Esophagus mucosa (tissue), 1 donor: ENCODE measurements at places on chromosomes 6 and 20. TPM values are rescaled to one million over a fixed set of nuclear protein-coding genes. Genes with fewer than 3 reads are reported as not detected.

Gene SLC17A1
- total RNA-seq: not detected

Gene NINL
- total RNA-seq: 4.8 TPM

Gene CEP250
- 13.6 TPM for total RNA-seq

Gene TMEM74B
- 1.4 TPM for total RNA-seq

Gene OR12D3
- not detected for total RNA-seq

Gene PRICKLE4
- total RNA-seq: 2.2 TPM

Gene LY86
- total RNA-seq: 0.48 TPM

Gene SRSF12
- 0.44 TPM for total RNA-seq

Gene CALHM4
- not detected for total RNA-seq

Gene SLC24A3
- 13.0 TPM for total RNA-seq

DNA sequence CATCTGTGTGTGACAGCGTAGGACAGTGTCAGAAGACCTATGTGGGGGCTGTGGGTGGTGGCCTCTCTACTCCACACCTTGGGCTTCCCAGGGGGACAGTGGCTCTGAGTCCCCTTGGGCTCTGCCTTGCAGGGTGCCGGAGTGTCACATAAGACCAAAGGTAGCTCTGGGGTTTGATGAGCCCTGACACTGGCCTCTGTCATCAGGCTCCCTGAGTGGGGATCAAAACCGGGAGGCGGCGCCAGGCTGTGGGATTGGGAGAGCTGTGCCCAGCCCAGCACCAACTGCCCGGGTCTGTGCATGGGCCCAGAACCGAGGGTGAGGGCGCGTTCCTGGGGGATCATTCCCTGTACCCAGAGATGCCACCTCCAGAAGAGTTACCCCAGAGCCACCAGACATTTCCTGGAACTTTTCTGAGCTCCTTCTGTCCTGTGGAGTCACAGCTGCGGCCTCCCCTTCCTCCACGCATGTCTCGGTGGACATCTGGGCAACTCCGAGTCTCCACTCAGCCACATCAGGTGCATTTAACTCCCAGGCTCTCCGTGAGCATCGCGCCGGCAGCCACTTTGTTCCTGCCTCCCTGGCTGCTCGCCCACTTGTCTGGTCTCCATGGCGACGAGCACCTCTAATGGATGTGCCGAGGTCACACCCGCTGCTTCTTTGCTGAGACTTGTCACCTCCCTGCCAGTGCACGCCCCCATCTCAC, 94.7 kb downstream of the TMEM242 start:
- no peak for ATAC-seq

- peak; percentile 91 for ATAC-seq
These were observed 54.0 kb upstream of the IPCEF1 start for GRCh38 chr6:154410619-154411072.

DNA sequence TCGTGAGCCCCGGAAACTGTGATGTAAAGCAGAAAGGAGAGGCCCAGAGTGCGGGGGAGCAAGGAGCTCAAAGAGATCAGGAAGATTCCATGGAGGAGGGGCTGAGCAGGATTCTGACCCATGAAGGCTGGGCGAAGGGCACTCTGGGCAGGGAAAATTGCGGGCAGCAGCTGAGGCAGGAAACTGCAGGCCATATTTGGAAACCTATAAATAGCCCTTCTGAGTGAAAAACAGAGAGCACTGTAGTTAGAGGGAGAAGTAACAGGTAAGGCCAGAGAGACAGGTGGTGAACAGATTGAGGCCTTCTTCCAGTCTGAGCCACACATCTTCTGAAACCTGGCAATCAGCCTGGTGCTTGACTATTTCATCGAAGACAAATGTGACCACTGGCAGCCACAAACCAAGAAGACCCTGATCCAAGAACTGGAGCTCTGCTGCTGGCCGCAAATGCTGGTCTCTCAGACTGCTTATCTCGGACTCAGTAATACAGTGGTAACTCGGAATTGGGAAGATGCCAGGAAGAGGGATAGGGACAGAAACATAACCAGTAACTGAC, 14.1 kb upstream of the BEND3 start:
- ATAC-seq: no peak

- no peak for ATAC-seq
These were observed 125.3 kb downstream of the MBOAT1 start for GRCh38 chr6:20086992-20087391.

GRCh38 chr6:168147205-168147738, 68.3 kb upstream of the FRMD1 start:
- ATAC-seq: peak; percentile 23

- peak; percentile 11 for ATAC-seq
These were observed 632 bp downstream of the PRKN start for GRCh38 chr6:162726947-162727321.

GRCh38 chr20:45589725-45590124, 10.6 kb upstream of the WFDC8 start:
- ATAC-seq: no peak

GRCh38 chr20:46176739-46177378, 58.7 kb downstream of the CD40 start:
- ATAC-seq: no peak

DNA sequence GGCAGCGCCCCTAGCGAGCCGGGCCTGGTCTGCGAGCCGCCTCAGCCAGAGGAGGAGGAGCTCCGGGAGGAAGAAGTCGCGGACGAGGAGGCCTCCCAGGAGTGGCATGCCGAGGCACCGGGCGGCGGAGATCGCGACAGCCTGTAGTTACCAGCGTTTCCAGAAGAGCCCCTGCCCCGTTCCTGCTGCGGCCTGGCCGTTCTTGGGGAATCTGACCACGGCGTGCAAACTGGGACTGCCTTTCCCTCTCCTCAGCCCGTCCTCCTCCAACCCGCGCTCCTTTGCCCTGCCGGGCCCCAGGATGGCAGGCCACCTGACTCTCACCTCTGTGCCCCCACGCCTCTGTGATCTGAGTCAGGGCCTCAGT, 802 bp downstream of the HDGFL1 start:
- no peak for ATAC-seq

DNA sequence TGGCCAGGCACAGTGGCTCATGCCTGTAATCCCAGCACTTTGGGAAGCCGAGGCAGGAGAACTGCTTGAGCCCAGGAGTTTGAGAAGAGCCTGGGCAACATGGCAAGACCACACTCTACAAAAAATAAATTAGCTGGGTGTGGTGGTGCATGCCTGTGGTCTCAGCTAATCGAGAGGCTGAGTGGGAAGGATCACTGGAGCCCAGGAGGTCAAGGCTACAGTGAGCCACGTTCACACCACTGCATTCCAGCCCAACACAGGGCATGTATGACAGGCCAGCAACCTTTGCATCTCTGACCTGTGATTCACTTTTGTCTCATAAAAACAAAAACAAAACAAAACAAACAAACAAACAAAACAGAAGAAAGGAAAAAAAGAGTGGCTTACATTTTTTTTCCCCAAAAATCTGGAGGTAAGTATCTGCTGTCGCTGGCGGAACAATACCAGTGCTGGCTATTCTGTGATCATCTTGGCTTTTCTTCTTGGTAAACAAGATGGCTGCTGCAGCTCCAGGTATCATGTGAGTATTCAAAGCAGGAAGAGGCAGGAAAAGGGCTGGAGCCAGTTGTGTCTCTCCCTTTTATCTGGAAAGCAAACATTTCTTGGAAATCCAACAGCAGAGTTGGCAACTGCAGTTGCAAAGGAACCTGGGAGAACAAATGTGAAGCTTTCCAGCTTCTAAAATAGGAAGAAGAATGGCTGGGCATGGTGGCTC, 40.4 kb upstream of the ZMYND8 start:
- ATAC-seq: no peak

GRCh38 chr20:23645575-23645974, 7.8 kb upstream of the CST3 start:
- ATAC-seq: no peak

DNA sequence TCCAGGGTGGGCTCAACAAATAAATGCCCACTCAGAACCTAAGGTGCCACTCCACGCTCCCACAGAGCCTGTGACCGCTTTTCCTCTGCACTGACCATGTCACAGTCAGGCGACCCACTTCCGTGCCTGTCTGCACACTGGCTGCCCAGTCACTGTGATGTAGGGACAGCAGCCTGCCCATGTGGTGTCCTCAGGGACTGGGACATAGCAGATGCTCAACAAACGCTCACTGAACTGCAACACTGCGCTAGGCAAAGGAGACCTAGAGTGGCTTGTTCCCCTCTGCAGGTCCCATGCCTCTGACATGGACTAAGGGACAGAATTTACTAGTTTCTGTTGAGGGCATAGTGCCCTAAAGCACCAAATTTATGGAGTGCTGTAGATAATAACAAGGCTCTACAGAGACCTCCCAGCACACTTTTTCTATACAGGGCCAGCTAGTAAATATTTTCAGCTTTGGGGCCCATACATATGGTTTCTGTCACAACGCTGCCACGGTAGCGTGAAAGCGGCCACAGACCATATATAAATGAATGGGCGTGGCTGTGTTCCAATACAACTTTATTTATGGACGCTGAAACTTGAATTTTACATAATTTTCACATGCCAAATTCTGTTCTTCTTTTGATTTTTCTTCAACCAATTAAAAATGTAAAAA, 57.8 kb upstream of the MRPS10 start:
- no peak for ATAC-seq

DNA sequence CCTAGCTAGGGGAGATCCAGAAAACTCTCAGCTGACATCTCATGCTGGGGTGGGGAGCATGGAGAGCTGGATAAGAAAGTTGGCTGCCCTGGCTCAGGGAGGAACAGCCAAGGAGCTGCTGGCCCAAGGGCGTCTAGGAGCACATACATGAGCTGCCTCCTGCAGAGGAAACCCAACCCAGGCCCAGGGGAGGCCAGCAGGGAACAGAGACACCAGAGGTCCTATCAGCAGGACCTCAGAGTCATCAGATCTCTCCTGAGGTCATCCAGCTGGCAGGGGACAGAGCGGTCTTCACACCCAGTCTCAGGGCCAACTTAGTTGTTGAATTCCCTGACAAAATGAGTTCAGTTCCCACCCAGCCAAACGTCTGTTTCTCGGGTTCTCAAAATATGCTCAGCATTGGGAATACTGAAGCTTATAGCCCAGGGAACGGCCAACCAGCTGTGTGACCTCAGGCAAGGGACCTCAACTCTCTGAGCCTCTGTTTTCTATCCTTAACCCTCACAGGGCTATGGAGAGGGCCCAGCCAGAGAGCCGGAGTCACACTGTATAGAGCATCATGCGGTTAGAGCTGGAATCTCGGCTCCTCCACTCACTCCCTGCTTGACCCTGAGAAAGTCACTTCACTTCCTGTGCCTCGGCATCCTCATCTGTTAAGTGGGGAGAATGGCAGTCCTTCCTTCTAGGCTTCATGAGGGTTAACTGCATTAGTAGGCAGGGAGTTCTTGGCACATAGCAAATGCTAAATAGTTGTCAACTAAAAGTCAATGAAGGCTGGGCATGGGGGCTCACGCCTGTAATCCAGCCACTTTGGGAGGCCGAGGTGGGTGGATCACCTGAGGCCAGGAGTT, 13.8 kb downstream of the ADA start:
- ATAC-seq: no peak

DNA sequence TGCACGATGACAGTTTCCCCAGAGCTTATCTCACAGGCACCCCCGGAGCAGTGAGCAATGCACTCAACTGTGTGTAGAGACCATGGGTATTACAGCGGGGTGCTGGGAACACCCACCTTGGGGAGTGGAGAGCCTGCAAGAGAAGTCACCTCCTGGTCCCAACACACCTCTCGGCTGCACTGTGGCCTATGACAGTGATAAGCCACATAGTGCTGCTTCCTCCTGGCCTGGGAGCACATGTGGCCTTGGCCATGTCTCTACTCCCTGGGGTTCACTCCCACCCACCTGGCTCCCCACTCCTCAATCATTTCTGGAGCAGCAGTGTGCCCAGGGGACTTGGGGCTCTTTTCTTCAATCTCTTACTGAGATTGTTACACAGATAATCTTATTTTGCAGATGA, 77.0 kb downstream of the SLC24A3 start:
- ATAC-seq: no peak

- peak; percentile 60 for ATAC-seq
These were observed 16.2 kb downstream of the L3MBTL3 start for GRCh38 chr6:130034378-130035146.

DNA sequence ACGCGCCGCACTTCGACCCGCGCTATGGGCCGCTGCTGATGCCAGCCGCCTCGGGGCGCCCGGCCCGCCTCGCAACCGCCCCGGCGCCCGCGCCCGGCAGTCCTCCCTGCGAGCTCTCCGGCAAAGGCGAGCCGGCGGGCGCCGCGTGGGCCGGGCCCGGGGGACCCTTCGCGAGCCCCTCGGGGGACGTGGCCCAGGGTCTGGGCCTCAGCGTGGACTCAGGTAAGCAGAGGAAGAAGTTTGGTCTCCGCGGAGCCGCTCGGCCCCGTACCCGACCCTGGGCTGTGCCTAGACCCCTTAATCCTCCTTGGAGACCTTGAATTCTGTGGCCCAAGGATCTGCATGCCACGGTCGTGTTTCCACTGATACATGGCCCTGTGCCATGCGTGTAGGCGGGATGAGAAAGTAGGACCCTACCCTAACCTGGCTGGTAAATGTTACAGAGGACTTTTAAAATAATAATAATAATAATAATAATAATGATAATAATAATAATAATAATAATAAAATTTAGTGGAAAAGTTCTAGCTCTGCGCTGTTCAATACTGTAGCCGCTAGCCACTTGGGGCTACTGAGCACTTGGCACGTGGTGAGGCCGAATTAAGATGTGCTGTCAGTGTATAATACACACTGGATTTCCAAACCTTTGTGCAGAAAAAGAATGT, 5.6 kb downstream of the VGLL2 start:
- no peak for ATAC-seq

DNA sequence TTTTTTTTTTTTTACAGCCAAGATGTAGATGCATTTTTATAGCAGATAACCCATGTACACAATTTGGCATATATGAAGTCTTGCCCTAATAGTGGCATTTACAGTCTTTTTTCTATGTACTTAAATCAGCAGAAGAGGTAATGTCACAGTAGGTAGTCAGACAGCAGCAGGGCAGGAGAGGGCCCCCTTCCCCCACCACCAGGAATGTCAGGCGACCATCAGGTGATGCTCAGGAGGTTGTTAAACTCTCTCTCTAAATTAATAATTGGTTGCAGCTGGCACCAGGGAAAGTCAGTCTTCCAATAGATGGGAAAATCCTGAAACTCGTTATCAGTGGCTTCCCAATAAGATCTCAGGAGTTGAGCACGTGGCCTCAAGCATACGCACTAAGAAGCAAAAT, 188.0 kb upstream of the ADGRB3 start:
- ATAC-seq: no peak

- no peak for ATAC-seq
These were observed 168.8 kb upstream of the RNF217 start for GRCh38 chr6:124793398-124793797.

GRCh38 chr20:18288749-18289267, 481 bp downstream of the ZNF133 start:
- peak; percentile 22 for ATAC-seq

DNA sequence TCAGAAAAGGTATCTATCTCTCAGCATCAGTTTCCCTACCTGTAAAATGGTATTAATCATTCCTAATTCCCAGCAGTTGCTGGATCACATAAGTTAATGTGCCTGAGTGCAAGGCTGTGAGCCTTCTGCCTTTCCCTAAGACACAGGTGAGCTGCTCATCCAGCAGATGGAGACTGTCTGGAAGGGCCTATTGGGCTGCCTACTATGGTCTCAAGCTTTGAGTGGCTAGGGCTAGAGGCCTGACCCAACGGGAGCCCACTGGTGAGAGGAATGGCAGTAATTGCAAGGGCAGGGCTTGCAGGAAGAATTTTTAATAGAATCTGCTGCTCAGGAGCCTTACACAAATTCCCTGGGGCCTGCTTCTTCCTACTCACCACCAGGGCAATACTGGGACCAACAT, 4.3 kb downstream of the KHDC1 start:
- no peak for ATAC-seq
